IMR-90 (cell line): ENCODE measurements at places on chromosomes 2 and 18.

DNA sequence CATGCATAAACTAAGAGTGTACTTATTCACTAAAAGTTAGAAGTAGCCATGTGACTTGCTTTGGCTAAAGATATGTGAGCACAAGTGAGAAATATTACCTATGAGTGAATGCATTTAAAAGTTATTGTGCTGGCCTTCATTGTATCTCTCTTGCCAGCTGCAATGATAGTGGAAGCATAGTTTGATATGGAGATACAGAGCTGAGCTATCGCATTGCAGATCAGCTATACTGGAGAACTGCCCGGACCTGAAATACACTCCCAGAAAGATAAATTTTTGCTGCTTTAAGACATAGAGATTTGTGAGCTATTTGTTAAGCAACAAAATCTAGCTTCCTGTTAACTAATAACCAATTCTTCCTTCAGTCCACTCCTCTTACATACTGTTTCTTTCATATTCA, 571.1 kb downstream of the CPS1 start:
- no peak for DNase-seq

DNA sequence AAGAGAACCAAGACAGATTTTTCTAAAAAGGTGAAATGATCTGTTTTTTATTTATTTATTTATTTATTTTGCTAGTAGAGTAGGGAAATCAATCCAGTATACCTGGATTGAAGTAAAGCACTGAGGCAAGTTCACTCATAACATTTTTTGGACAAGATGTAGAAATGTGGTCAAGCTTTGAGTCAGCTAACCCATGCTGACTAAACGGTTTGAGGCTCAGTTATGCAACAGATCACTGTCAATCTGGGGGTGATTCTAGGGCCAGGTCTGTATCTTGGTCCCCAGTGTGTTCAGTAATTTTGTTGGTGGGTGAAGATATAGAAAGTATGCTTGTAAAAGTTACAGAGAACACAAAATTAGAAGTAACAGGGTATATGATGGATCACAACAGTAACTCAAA, 60.2 kb downstream of the RMDN2 start:
- peak; percentile 69 for DNase-seq

DNA sequence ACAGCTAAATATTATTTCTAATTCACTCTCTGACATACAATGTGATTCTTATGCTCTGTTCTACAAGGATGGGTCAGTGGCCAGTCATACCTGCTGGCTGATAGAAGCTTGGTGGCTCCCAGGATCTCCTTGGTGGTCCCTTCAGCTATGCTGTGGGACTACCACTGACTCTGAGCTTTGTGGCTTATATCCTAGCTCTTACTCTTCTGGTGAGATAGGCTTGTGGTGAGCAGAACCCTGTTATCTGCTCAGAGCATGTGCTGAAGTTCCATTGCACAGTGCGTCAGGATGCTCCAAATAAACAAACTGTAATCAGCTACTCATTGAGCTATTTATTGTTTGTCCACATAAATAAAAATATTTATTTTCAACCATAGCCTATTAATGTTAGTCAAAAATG, 51.7 kb downstream of the MFSD6 start:
- no peak for DNase-seq

DNA sequence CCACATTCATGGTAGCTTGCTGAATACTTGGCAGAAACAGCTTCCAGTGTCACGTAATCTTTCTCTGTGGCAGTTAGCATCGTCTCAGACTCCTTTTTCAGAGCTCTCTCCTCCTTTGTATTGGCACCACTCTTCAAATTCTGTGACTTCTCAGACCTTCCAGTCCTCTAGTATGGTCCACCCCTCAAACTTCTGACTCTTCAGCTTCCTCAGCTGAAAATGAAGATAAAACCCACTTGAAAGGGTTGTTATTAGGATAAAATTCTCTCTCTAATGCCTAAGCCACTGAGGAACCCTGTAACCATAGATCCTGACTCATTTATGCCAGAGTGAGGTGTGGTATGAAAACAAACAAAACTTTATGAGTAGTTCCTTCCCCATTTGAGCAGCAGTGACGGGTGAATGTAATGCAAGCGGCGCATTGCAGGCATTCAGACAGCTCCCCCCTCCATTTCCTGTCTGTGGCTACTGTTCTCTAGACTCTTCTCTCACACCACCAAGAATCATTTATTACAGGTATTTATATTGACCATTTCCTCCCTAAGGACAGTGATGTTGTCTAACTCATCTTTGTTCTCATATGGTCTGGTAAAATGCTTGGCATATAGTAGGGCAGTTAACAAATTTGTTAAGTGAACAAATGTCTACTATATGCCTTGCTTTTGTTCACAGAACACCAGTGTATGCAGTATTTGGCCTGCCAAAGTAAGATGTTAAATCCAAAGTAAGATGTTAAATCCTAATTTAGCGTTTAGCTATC, 35.3 kb downstream of the GALNT1 start:
- DNase-seq, result peak; percentile 92

- no peak for DNase-seq
Measured at GRCh38 chr18:74463254-74463653, 6.1 kb upstream of the DIPK1C start.

DNA sequence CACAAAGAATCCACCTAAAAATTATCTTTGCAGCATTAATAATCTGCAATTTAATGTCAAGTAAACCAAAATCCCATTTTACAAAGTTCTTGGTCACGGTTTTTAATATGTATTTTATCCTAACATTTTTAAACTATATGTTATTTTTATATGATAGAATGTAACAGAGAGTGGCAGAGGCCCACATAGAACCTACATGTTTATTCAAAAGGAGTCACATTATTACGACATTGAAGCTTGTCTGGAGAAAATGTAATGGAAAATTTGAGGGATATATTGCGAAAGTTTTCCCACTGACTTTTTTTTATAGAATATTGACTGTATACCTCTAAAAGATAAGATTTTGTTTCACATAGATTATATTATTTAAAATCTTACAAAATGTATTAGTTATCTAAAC, 89.7 kb upstream of the COL3A1 start:
- DNase-seq, result peak; percentile 53

DNA sequence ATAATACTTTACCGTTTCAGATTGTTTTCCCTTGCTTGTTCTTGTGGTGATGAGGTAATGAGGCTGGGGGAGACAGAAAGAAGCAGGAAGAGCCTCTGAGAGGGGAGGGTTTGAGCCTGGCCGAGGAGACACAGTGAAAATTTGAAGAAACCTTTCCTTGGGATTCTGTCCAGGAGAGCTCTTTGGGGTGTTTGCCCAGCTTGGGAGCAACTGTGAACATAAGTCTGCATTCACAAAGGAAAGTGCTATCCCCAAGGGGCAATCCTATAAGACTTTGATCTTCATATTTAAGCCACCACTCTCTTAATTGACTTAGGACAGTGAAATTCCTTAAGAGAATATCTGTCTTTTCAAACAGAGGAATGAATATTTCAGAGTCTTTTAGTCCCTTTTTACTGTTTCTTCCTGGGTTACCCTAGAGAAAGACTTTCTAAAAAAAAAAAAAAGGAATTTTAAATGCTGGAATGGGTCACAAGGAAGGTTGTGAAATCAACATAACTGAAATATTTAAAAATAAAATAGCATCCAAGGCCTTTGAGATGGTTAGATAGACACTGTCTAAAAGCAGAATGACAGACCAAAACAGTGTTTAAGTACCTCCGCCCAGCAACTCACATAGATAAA, 52.5 kb upstream of the STAM2 start:
- peak; percentile 9 for DNase-seq

GRCh38 chr2:105786231-105787230, 41.8 kb downstream of the NCK2 start:
- DNase-seq, result no peak

DNA sequence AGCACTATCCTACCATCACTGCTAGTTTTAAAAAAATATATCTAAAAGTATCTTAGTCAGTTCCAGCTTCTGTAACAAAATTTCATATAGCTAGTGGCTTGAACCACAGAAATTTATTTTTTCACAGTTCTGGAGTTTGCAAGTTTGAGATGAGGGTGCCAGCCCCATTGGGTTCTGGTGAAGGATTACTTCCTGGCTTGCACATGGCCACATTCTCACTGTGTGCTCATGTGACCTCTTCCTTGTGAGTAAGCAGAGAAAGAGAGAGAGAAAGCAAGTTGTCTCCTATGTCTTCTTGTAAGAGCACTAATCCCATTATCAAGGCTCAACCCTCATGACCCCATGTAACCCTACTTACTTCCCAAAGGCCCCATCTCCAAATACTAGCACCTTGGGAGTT, 158.9 kb downstream of the DOK6 start:
- DNase-seq, result no peak

GRCh38 chr2:207852791-207853190, 83.1 kb upstream of the FZD5 start:
- no peak for DNase-seq

GRCh38 chr2:53104263-53104662, 663.3 kb upstream of the CHAC2 start:
- peak; percentile 73 for DNase-seq

- DNase-seq, result no peak
Measured at GRCh38 chr2:152241948-152242729, 66.6 kb upstream of the STAM2 start.

- DNase-seq, result peak; percentile 41
Measured at GRCh38 chr18:23237524-23238151, 102.4 kb downstream of the CABLES1 start.

DNA sequence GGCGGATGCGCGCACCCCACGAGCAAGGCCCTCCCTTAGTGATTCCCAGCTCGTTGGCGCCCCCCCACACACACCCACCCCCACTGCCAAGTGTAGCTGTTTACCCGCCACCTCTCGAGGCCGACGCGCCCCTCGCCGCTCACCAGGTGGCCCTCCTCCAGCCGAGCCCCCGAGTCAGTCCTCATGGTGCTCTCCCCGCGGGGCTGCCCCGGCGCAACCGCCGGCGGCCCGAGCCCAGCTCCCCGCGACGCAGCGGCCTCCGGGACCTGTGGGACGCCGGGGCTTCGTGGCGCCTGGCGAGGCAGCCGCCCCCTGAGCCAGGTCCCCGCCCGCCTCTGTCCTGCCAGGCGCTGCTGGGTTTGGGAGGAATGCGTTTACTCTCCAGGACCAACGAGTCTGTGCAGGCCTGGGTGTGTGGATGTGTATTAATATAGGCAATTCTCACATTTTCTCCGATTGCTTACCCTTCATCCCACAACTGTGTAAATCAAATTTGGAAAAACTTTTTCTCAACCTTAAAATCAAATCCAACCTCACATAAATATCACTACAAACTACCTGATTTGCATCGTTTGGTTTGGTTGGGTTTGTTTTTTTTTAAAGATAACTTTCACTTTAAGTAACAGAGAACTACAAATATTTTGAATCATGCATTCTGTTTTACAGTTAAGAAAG, at the start of gene TMEM237:
TMEM237 (minus strand) TSS at position 288 of the 675 bp plus-strand sequence; CDS start at position 185, 103 bp downstream.
- peak; percentile 16 for DNase-seq

GRCh38 chr2:171813126-171813525, 80.9 kb downstream of the SLC25A12 start:
- DNase-seq, result no peak

DNA sequence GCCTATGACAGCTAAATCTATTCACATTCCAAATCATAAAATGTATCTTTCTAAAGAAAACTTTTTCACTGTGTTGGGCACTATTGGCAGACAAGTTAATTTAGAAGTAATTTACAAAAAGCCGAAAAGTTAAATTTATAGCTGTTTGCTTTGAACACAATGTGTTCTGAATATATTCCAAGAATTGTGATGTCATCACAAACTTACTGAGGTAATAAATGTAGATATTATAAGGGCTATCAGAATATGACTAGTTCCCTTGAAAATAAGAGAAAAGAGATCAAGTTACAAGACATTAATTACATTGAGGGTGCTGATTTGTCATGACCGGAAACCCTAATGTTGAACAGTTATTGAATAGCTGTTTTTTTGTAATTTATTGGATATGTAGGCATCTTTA, 153.9 kb upstream of the SCN7A start:
- no peak for DNase-seq

- DNase-seq, result no peak
Measured at GRCh38 chr2:30681022-30681421, 126.2 kb downstream of the CAPN13 start.

DNA sequence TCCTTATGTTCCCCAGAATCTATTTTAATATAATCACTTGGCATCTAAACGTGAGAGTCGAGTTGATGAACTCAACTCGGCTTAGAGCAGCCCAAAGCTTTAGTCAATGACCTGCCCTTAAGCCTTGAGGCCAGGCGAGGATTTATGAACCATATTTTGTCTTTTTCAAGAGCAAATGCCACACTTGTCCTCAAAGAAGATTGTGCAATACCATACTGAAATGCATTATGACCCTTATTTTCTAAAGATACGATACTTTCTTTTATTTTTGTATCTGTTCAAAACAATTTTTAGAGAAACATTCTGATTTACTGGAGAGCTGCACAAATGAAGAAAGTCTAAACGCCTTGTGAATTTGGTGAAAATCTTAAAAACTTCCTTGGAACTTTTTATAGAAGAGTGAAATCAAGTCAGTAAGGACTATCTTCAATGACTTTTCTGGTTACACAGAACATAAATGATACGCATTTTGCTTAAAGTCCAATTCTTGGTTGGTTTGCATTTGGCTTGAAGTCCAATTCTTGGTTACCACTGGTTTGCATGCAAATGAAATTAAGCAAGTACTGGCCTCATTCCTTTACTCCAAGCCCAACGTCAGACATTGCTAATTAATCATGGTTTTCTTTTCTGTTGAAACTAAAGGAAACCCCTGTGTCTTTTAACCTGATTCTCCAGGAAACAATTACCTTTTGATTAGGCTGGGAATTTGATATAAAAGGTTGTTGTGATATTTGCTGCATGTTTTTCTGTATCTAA, 105.8 kb upstream of the CAVIN2 start:
- DNase-seq, result no peak

- peak; percentile 29 for DNase-seq
Measured at GRCh38 chr2:232300894-232301387, 77.6 kb upstream of the ALPP start.
